CD4-positive, alpha-beta T cell treated with Interleukin-2 at 100 ng/mL for 4 hours (primary cell): ENCODE measurements at places on chromosomes 1 and 21.

- DNase-seq = peak; percentile 23
Observed at GRCh38 chr1:42777852-42778251, 6.9 kb upstream of the TMEM269 start.

DNA sequence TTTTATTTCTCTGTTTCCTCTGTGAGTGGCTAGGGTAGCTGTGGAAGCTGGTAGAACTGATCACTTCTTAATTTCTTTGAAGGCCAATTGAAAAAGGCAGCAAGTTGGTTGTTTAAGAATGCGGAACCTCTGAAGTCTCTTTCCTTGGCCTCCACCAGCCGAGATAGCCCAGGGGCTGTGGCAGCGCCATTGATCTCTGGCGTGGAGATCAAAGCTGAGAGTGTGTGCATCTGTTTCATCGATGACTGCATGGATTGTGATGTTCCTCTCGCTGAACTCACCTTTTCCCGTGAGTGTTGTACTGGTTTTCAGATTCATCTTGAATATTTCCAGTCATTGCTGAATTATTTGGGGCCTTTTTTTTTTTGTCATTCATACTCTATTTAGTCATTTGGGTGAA lies 97.7 kb downstream of the VPS13D start:
- DNase-seq = no peak

- DNase-seq = no peak
Observed at GRCh38 chr1:101428562-101428961, 191.7 kb downstream of the S1PR1 start.

DNA sequence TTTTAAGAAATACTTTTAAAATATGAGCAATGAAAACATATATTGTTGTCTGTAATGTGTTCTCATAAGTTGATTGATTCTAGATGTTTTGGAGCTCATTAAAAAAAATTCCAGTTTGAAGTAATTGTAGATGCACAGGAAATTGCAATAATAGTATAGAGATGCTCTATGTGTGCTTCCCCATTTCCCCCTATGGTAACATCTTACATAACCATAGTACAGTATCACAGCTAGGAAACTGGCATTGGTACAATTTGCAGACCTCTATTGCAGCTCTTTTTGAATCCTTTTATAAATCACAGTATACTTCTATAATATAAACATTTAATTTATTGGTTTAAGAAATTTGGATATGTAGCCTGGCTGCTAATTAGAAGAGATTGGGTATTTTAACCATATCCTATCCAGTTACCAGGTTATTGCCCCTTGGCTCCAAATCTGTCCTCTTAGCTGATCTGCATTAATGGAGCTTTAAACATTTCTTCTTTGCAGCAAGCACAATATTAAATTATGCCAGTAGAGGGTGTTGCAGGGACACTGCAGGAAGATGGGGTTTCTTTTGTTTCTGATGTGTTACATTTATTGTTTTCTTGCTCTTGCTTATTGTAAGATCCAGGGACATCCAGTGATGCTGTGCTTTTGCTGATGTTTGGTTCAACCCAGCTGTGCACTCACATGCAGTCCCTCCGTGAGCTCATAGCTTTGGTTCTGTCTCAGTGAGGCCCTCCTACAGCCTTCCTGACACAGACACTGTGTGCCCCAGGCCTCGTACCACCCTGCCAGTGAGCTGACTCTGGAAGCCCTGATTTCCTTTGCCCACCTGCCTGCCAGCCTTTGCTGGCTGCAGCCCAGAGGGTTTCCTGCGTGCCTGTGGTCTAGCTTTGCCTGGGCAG lies 103.3 kb downstream of the RABGAP1L start:
- peak; percentile 24 for DNase-seq

DNA sequence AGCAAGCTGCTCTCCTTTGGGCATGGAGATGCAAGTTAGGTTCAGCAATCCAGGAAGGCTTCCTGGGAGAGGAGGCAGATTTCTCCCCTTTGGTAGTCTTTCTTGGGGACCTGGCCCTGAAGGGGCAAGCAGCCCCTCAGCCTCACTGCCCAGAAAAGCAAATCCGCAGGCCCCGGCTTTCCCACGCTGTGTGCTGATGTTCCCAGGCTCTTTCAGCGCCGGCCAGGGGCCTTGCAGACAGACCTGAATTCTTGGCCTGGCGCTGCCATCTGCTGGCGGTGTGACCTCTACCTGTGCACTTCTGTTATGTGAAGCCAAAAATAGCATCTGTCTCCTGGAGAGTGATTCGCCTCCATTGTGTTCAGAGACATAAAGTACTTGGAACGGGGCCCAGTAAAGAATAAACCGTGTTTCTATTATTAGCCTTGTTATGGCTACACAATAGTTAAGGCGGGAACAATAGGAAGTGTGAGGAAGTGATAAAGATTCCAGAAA lies 64.8 kb downstream of the ALPL start:
- DNase-seq = no peak

DNA sequence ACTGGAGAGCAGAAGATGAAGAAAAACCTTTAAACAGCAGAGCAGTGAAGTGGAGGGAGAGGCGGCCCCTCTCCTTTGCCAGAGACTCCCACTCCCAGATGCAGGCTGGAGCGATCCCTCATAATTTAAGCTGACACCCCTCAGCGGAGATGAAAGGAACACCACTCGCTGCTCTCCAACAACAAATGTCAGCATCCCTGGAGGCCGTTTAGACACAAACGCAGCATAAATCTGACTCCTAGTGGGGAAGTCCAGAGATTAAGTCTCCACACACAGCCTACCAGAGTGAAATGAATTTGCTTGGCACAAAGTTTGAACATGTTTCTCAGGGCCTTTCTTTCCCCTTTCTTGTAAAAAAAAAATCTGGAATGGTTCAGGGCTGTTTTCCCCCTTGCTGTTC lies 137.8 kb downstream of the LMX1A start:
- DNase-seq = no peak

DNA sequence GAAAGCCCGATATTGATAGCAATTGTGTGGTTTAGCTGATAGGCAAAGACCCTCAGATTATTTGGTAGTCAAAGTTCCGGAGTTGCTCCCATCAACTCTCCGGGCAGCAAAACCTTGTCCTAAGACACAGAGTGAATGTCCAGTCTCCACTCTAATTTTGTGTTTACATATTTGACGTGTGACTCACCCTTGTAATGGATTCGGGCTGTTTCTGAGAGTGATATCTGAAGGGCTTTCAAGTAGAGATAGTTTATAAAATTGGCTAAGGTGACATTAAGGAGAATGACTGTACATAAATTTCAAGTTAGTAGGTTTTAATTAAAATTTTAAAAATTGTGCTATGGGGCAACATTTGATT lies 154.2 kb downstream of the CNIH3 start:
- no peak for DNase-seq

GRCh38 chr1:27144049-27144748 lies 10.7 kb downstream of the SLC9A1 start:
- DNase-seq = no peak

GRCh38 chr1:172609528-172609927 lies 49.4 kb upstream of the FASLG start:
- DNase-seq = peak; percentile 59

GRCh38 chr1:227733309-227733705 lies 1.8 kb downstream of the JMJD4 start:
- no peak for DNase-seq

DNA sequence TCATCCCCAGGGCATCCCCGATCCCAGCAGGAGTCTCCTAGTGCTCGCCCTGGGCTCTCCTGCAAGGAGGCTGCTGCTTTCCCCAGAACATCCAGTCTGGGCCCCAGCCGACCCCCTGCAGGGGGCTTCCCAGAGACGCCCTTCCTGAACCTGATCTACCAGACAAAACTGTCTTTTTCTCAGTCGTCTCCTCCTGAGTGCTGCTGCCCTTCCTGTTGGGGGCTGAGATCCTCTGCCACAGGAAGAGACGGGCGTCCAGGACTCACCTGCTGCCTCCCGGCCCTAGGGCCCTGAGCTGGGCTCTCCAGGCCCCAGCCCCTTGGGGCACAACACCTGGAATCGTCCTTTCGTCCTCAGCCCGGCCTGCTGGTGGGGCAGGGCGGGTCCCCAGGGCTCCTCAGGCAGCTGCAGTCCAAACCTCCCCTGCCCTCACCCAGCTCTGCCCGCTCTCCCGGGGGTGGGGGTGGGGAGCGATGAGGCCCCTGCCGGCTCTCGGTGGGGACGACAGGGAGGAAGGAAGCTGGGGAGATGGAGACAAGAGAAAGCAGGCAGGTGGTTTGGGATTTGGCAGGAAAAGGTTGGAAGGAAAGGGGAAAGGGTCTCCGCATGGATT lies 36.9 kb downstream of the TP73 start:
- no peak for DNase-seq

DNA sequence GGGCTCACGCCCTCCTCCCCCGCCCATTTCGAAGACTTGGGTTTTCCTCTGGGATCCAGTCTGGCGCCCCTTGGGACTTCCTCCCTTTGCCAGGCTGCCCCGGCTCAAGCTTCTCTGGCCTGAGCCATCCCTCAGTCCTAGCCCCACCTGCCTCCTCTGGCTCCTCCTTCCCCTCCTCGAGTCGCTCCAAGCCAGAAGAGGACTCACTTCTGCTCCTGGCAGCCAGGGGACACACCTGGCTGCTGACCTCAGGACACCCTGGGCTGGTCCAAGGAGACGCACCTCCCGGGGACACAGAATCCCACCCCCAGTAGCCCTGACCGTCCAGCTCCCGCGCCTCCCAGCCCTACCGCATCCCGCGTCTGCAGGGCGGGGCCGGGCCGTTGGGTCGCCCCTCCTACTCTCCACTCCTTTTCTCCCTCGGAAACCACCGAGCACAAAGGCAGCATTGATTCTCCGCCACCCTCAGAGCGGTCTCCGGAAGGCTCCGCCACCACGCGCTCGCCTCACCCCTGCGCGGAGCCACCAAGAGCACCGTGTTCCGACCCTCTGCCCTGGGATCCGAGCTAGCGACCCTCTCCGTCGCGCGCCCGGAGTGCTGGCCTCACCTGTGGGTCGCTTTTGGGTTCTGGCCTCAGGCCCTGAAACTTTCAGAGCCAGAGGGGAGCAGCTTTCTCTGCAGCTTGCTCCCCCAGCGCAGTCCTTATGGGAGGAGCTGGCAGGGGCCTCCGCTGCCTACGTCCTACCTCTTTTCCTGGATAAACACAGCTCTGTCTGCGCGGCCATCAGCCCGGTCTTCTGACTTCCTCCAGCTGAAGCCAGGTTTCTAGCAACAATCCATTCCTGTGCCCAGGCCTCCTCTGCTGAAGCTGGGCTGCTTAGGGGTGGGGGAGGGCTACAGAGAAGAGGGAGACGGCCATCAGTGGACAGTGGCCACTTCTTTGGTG lies at the start of gene C2CD4D:
C2CD4D (minus strand) TSS at position 364 of the 947 bp plus-strand sequence. CDS start 831 bp downstream, outside the sequence.
- DNase-seq = peak; percentile 75

- DNase-seq = peak; percentile 64
Observed at GRCh38 chr1:147717051-147717705, 43.2 kb downstream of the GJA5 start.

DNA sequence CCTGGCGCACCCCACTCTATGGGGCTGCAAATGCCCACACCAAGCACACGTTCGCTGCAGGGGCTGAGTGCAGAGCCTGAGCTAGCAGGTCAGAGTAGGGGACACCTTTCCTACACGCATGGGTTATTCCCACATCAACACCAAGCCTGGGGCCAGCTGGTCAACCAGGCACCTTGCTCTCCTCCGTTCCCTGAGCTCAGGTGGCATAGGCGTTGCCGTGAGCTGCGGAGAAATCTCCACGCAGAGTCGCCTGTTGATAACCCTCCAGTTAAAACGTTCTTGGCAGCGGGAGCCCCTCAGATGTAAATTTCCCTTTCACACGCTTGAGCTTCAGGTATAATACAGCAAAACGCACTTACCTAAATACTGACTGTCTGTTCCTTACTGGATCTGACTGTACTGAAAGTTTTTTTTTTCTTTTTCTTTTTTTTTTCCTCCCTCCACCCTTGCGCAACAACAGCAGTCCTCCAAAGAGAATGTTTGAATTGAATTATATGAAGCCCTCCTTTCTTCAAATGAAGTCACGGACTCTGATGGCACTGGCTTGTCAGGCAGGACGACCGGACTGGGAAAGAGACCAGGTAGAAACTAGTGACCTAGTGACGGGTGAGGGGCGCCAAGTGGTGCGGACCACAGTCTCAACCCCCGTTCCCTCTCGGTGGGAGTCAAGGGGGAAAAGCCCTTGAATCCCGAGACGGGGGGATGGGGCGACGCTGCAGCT lies 2.1 kb downstream of the BRINP3 start:
- DNase-seq = no peak

DNA sequence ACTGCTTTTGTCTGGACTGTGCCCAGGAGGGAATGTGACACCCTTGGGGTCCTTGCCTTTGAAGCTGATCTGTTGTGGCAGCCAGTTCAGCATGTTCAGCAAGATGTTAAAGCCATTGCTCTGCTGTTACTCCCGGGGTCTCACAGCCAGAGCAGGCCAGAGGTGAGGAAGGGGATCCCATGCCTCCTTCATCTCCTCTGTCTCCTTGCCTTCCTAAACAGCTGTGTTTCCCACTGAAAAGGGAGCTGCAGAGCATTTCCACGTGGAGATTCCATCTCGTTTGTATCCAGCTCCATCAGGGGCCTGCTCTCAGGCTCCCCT lies 135.8 kb upstream of the COL6A1 start:
- DNase-seq = no peak

- no peak for DNase-seq
Observed at GRCh38 chr1:47160716-47161115, 23.5 kb downstream of the CYP4A22 start.

- no peak for DNase-seq
Observed at GRCh38 chr1:31371121-31371959, 1.5 kb downstream of the FABP3 start.

- no peak for DNase-seq
Observed at GRCh38 chr1:107132780-107133179, 8.1 kb upstream of the NTNG1 start.

DNA sequence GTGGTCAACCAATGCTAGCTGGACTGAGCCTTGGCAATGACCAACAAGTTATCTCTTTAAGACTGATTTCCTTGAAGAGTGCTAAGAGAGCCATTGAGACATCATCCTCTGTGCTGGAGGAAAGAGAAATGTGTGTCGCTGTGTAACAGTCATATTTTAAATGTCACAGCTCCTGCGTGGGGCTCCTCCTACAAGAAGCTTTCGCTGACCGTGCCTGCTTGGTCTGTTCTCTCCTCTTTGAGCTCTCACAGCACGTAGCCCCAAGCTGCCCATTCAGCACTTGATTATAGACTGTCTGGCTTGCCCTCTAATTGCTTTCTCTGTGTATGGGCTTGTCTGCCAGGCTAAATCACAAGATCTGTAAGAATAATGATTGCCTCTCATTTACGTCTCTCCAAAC lies 221.3 kb downstream of the FOXD2 start:
- DNase-seq = no peak
